Calu3 (cell line): ENCODE measurements at places on chromosomes 6 and 20. TPM values are rescaled to one million over a fixed set of nuclear protein-coding genes. Genes with fewer than 3 reads are reported as not detected.

Gene TTLL9
- not detected in 2 replicates for total RNA-seq

GRCh38 chr6:35776364-35777215 is at the start of gene CLPSL2:
Gene CLPSL2 (plus strand): TSS chr6:35776598. CDS start chr6:35776619, 21 bp downstream.
- peak; percentile 52 for DNase-seq

GRCh38 chr6:166023273-166023989 is 144.2 kb downstream of the TBXT start:
- no peak for DNase-seq

Gene CNPY3
- total RNA-seq, result 57.9 and 60.7 TPM in 2 replicates
